ENCODE measurements at places on chromosomes 3 and 15. TPM values are rescaled to one million over a fixed set of nuclear protein-coding genes. Genes with fewer than 3 reads are reported as not detected.

EFCC1 gene
- 25.1 TPM for total RNA-seq

DNA sequence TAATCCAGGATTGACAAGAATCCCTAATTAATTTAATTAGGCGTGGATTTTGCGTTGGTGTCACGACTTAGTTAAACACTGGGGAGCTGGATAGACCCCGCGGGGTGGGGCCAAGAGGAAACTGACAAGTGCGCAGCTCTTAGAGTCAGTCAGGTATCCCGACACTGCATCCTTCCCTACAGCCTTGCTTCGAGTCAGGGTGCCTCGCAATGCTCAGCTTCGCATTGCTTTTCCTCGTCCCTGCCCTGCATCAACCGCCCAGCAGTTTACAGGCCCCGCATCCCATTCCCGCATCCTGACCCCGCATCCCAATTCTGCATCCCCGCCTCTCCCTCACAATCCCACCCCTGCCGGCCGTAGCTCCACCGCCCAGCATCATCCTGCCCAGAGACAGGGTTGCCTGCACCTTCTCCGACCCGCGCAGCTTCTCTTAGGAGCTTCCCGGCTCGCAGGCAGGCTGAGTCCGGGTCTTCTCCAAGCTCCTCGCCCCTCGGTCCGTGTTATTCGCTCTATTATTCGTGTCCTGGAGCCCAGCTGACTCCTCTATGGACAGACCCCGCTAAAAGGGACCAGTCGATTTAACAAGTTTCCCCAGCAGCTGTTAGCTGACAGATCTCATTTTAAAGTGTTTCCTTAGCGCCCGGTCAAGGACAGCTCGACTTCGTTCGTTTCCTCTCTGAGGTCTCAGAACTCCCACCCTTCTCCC is 699 bp upstream of the SHOX2 start:
- no peak for DNase-seq

SNRPN gene
- total RNA-seq, result 277 TPM

GRCh38 chr15:79064496-79064895 is 26.1 kb downstream of the RASGRF1 start:
- no peak for DNase-seq

LMAN1L gene
- not detected for total RNA-seq
